ENCODE measurements at places on chromosomes 13 and 19.

DNA sequence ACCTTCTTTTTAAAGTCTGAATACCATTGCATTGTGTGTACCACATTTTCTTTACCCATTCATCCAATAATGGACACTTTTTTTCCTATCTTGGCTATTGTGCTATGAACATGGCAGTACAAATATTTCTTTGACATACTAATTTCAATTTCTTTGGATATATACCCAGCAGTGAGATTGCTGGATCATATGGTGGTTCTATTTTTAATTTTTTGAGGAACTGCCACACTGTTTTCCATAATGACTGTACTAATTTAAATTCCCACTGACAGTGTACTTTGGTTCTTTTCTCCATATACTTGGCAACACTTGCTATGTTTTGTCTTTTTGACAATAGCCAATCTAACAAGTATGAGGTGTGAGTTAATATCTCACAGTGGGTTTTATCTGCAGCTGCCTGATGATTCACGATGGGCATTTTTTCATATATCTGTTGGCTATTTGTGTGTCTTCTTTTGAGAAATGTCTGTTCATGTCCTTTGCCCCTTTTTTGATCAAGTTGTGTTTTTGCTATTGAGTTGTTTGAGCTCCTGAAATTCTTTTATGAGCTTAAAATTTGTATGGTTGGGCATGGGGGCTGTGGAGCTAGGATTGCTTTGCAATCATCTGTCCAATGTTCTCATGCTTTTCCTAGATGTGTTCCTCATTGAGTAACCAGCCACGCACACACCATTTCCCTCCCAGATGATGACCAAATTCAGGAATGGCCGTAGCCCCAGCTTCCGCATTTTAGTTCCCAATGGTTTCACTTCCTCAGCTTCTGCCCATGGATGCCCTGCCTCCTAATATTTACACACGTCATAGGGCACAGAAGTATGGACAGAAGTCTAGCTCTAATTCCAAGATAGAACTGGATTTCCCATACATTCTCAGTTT lies 380.0 kb upstream of the SGCG start:
- no peak for DNase-seq

- no peak for DNase-seq
Measured at GRCh38 chr13:99566125-99567083, 65.1 kb downstream of the TM9SF2 start.

DNA sequence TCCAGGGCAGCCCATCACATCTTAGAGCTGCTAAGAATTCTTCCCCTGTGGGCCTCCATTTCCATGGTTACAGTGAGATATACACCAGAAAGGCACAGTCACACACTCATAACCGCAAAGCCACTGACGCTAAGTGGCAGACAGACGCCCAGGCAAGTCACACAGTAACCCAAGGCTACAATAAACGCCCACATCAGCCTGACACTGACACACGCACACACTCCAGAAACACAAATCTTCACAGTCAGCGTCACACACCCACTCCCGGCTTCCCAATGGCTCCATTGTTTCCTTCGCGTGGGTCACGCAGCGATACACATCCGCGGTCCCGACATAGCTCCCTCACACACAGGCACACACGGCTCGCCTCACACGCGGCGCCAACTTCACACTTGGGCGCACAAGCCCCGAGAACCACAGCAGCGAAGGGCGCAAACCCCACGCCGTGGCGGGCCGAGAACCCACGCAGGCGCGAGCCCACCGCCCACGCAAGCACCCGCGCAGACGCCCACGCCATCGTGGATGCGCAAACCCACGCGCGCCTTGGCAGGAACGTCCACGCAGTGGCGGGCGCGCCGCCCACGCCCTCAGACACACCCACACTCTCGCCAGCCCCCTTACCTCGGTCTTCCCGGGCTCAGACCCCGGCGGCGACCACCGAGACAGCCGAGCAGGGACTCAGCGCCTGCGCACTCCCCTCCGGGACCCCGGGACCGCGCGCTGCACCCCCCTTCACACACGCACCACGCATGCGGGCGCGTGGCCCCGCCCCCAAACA lies at the start of gene ZNF667:
TSS of gene ZNF667 (minus strand) at position 695 of the 778 bp plus-strand sequence. CDS start 14,975 bp downstream, outside the sequence.
- no peak for DNase-seq

GRCh38 chr19:8208119-8208921 lies 850 bp upstream of the CERS4 start:
- DNase-seq, result peak; percentile 19

GRCh38 chr13:112124141-112124540 lies 57.2 kb downstream of the SOX1 start:
- DNase-seq, result no peak

- DNase-seq, result peak; percentile 89
Measured at GRCh38 chr19:42184401-42184861, 33.0 kb downstream of the DEDD2 start.

DNA sequence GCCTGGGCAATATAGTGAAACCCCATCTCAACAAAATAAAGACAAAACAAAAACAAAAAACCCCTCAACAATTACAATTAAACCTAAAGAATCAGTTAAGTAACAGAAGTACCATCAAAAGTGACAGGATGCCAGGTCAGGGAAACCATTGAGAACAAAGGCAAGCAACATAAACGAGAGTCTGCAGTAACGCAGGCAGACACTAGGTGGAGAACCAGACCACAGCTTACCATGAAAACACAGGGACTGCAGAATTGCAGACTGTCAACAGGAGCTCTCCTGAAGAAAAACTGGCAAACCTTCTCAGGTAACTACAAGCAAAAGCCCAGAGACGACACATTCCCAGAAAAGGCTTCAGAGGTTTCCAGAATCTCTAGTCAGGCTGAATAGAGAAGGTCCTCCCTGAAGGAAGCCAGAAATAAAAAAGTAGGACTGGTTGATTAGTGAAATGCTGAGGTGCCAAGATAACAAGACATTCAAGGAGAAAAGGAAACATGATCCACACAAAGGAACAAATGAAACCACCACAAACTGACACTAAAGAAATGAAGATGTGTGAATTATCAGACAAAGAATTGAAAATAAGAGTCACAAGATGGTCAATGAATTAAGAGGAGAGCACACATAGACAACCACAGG lies 2.2 kb upstream of the ZNF665 start:
- DNase-seq, result peak; percentile 65
